Activated T-helper 1 cell treated with anti-CD3 and anti-CD28 coated beads, Interleukin-2, amount 50 U/mL, for 16 hours (primary cell): ENCODE measurements at places on chromosomes 3 and 15.

- no peak for DNase-seq
Observed at GRCh38 chr3:30140356-30141075, 465.9 kb upstream of the TGFBR2 start.

DNA sequence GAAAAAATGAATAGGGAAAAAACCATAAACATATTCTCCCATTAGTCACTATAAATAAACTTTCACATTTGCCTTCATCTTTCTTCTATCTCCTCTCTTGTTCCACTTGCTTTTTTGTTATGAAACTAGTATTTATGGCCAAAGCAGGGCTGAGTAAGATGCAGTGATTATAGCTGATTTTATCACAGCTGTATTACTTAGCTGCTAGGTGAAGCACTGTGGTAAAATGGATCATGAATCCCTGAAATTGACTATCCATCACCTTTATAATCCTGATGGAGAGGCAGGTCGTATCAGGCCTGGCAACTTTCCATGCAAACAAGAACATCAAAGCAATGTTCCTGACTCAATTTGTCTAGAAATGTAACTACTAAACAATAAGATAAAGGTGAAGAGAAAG is 471.6 kb downstream of the TUSC7 start:
- DNase-seq = no peak

DNA sequence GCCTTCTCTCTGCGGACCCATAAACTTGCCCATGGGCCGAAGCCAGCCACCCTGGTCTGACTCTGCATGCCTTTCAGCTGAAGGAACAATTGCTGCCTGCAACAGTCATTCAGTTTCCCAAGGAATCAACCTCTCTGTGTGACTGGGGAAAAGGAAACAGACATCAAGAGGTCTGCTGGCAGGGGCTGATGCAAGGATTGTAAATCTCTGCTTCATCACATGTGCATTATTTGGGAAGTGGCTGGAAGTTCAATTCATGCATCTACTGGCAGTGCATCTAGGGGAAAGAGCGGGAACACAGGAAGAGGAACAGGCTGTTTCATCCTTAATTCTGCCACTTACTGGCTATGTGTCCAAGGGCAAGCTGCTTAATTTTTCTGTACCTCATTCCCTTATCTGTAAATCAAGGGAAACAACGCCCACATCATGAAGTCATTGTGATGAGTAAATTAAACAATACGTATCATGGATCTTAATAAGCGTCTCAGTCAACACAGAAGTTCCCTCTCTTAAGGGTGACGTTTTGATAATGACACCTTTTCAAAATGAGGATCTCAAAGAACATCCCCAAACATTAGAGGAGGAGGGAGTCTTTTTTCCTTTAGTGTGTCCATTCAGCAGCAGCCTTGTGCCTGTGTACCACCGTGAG is 17.4 kb upstream of the ADPGK start:
- DNase-seq = no peak

DNA sequence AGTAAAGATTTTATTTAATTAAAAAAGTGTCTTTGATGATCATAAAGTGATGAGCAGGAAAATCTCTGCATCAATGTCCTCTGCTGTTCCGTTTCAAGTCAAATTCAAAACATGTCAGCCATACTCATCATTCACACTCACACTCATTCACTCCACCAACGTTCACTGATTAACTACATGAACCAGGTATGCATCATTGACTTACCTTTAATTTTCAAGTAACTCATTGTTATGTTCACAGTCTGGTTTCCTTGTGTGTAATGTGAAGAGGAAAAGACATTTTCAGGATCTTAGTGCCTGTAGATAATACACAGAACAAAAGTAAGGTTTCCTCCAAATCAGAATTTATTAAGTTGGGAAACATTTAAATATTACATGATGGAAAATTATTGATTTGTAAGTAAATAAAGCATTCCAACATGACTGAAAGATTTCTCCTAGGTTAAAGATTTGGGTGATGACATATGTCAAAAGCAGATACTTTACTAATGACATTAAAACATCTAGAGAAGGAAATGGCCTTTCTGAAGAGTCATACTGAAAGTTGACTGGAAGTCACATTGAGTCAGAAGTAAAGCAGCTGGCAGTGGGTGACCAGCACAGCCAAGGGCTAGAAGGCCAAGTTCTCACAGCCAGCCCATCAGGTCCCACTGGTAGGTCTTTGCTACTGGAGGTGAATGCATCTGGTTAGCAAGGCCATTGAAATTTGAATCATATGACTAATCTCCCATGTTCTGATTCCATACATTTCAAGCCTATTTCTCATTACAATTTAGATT is 251.9 kb downstream of the CDIN1 start:
- no peak for DNase-seq

- no peak for DNase-seq
Observed at GRCh38 chr15:31300208-31300661, 26.4 kb upstream of the KLF13 start.

- DNase-seq = no peak
Observed at GRCh38 chr15:48477795-48478360, 146.6 kb downstream of the DUT start.

DNA sequence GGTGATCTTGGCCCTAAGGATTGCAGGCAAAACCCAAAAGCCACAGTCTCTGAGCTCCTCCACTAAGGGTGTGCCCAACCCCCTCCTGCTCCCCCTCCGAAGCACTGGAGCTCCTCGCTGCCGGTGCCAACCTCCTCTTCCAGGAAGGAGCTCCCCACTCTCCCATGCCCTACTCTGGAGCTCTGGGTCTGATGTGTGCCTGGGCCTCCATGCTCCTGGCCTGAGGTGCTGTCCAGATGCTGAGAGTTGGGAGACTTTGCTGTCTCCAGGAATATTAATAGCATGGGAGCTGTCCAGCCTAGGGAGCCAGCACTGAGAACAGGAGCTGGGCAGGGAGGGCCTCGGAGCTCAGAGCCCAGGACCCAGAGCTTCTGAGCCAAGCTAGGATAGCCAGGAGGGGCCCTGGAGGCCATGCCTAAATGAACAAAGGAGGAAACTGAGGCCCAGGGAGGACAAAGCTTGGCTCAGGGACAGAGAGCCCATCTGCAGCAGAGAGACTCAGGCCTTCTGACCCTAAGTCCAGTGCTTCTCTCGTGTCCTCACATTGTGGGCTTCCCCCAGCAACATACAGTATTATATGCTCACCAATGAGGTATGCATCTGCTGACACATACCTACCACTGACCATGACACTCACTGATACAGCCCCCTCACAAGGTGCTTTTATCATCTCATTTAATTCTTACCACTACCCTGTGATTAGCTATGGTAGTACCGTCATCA is 36.9 kb upstream of the HERC1 start:
- DNase-seq = no peak

- DNase-seq = no peak
Observed at GRCh38 chr15:82040390-82040789, 5.4 kb downstream of the MEX3B start.

GRCh38 chr15:75069301-75069925 is 46.0 kb downstream of the PPCDC start:
- no peak for DNase-seq

DNA sequence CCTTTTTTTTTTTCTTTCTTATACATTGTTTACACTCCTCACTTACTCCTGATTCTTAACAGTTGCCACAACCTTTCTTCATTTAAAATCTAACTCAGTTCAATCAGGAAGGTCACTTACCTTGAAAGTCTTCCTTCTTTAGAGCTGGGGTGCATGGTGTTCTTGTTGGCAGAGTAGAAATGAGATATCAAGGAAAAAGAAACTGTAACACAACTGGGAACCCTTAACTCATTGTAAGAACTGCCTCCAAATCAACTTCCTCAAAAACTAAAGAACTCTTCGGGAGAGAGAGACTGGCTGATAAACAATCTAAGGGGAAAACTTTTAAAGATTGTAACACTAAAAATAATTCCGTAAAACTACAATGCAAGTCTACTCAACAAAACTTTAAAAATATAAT is 1.4 kb upstream of the APPL1 start:
- DNase-seq = no peak

- no peak for DNase-seq
Observed at GRCh38 chr15:75900577-75900976, 3.1 kb upstream of the FBXO22 start.

- no peak for DNase-seq
Observed at GRCh38 chr3:170467007-170467406, 48.3 kb downstream of the CLDN11 start.

GRCh38 chr15:72534523-72534922 is 60.4 kb downstream of the ARIH1 start:
- DNase-seq = no peak

DNA sequence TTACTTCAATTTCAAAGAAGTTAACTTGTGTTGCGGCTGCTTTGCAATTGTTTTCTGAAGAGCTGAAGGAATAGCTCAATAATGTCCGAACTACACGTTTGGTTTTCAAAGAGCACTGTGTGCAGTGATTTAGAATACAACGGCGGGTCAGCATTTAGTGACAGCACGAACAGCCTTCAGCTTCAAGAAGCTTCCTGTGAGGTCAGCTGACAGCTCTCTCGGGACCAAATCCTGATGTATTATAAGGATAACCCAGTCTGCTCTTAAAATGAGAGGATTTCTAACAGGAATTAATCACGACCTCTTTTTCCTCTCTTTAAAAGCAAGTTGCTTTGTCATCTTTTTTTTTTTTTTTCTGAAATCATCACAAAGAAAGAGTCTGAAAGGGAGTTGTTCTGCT is 97.9 kb upstream of the UNC13C start:
- no peak for DNase-seq

DNA sequence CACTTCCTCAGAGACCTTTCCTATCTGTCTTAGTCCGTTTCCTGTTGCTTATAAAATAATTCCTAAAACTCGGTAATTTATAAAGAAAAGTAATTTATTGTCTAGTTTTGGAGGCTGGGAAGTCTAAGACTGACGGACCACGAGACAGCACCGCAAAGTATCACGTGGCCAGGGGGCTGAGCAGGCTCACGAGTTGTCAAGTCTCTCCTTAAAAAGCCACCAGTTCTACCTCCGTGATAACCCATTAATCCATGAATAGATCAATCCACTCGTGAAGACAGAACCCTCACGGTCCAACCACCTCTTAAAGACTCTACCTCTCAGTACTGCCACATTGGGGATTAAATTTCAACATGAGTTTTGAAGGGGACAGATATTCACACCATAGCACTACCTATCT is 821 bp downstream of the LINS1 start:
- no peak for DNase-seq

DNA sequence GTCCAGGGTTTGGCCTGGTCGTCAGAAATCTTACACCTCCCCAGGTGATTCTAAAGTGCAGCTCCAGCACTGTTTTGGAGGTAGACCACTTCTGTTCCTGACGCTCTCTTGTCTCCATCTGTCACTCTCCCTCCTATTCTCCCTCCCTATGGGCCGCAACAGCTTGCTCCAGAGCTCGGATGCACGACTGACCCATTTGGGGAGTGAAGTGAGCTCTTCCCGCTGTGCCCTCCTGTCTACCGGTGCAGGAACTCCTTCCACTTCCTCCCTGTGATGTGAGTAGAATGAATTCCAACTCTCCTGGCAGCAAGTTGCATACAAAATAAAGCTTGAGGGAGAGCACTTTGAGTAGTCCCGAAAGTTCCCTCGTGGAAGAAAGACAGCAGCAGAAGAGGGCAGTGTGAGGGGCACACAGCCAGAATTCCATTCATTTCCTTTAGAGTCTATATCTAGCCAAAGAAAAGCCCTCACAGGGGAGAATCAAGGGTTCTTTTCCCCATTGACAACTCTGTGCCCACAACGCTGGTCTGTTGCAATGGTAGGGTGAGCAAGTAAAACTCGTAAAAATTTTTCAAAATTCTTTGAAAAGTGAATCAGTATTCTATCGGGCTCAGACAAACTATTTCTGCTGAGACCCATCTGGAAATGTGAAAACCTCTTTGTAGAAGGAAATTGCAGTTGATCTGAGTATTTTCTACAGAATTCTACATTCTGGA is 39.9 kb upstream of the BDH1 start:
- no peak for DNase-seq

DNA sequence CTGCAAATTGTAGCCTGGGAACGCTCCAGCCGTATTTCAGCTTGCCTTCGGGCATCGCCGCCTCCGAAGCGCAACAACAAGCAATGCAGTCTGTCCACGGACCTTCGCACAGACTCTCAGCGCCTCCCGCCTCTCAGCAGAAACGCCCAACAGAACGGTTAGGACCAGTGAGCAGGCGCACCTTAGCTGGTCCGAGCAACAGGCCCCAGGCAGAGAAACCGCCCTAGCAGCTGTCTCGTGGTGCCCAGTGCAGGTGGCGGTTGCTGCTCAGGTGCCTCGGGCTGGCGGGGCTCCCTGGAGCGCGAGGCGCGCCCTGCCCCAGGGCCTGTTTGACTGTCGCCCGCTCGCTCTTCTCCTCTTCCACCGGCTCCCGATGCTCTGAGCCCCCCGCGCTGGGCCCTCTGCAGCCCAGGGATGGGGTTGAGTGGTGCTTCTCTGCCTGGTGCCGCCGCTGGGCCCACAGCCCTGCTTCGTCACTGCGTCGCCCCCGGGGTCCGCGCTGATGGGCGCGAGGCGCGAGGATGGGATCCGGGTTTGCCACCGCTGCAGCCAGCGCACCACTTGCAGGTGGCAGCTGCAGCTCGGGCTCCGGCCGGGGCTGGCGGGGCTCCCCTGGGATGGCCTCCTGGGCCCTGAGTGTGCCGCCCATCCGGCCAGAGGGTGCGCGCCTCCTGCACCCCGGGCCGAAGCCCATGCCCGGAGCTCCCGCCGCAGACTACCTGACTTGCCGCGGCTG is 268.4 kb upstream of the FRG2C start:
- no peak for DNase-seq

GRCh38 chr3:34012102-34012461 is 213.7 kb downstream of the PDCD6IP start:
- no peak for DNase-seq

DNA sequence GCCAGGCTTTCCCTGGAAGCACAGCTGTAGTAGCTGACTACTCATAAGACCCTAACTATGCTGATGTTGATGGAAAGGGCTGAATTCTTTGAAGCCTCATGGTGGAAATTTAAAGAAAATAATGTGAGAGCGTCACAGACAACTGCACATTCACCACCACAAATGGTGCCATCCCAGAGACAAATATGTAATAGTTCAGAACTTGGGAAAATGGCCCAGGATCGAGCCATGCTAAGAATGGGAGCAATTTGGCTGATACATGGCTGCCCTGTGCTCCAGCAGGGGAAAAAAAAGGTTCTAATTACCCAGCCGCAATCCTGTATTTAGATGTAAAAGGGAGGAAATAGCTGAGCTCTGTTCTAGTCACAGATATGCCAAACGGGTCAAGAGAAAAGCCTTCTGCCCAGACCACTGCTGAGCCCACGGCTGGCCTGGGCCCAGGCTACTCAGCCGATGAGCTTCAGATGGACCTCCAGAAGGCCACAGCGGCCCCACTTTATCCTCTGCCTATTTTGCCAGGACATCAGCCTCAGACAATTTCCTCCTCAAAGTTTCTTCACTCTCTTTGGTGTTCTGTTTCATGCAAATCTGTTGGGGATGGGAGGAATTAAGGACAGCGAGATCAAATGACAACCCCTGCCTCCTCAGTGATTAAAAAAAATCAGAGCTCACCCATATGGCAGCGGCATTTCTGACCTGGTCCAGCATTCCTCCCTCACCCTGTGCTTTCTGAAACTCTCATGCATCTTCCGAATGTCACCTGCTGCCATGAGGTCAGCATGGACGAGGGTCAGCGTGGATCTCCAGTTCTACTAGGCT is 54.5 kb upstream of the MEX3B start:
- no peak for DNase-seq
